CD4-positive, alpha-beta T cell (primary cell): ENCODE measurements at places on chromosomes 1 and 21.
A peak's percentile ranks its signal among the peaks of the same experiment; 100 is the strongest.

GRCh38 chr1:15189692-15190370 is 36.3 kb downstream of the TMEM51 start:
- no peak for DNase-seq

DNA sequence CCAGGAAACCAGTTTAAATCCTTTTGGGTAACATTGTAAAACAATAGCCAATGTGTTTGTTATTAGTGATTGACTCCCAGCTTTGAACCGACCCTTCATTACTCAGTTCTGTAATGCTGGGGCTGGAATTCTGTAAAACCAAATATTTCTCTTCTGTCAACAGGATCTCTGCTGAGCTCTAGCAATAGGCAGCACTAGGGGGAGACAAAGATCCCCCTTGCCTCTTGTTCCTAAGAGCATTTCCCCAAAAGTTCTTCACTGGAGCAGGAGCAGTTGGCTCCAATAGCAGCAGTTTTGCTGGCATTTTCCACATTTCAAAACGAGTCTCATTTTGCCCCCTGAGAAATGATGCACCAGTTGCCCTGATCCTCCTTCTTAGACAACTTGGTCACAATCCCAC is 1671.1 kb downstream of the MRPL39 start:
- DNase-seq: no peak

GRCh38 chr1:228871314-228872061 is 136.2 kb downstream of the RHOU start:
- DNase-seq: no peak

DNA sequence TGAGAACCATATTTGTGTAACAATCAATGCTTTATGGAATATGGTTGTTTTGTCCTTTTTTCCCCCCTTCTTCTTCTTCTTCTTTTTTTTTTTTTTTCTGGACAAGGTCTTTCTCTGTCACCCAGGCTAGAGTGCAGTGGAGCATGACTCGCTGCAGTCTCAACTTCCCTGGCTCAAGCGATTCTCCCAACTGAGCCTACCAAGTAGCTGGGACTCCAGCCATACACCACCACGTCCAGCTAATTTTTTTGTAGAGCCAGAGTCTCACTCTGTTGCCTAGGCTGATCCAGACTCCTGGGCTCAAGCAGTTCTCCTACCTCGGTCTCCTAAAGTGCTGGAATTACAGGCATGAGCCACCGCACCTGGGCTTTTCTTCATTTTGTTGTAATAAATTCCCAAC is 86.7 kb downstream of the FMN2 start:
- no peak for DNase-seq

- DNase-seq: no peak
Observed at GRCh38 chr21:31162079-31162699, 123.9 kb upstream of the KRTAP19-8 start.

GRCh38 chr21:34892209-34892608 is 156.9 kb downstream of the RUNX1 start:
- DNase-seq: no peak

GRCh38 chr1:175169286-175170018 is 23.1 kb downstream of the KIAA0040 start:
- DNase-seq: no peak

DNA sequence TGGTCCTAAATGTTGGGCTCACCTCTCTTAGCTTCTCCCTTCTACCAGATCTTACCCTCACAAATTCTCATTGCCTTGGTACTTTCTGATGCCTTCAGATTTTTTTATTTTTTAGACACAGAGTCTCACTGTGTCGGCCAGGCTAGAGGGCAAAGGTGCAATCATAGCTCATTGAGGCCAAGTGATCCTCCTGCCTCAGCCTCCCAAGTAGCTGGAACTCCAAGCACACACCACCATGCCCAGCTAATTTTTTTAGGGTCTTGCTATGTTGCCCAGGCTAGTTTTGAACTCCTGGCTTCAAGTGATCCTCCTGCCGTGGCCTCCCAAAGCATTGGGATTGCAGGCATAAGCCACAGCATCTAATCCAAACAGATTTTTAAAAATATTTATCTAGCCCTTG is 69.4 kb downstream of the ZSWIM5 start:
- no peak for DNase-seq

DNA sequence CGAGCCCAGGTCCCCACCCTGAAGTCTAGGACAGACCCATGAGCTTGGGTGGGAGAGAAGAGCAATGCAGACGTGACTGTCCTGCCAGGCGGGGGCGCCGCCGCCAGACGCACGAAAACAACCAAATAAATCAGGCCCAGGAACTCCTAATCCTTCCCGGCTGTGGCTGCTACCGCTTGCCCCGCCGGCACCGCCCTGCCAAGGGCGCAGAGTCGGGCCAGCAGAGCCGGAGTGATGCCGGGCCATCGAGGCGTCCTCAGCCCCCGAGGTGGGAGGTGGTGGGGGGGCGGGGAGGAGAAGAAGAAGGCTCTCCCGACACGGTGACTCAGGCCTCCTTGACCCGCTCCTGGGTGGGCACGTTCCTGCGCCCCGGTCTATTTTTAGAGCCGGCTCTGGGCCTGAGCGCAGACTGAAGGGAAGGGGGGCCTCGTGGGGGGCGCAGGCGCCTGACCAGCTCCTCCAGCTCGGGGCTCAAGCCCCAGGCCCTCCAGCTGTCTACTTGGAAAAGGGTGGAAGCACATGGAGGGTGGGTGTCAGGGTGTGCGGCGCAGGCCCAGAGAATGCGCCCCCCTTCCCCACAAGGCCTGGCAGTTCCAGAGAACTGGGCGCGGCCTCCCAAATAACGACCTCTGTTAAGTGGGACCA is 10.7 kb upstream of the COL16A1 start:
- peak; percentile 51 for DNase-seq

DNA sequence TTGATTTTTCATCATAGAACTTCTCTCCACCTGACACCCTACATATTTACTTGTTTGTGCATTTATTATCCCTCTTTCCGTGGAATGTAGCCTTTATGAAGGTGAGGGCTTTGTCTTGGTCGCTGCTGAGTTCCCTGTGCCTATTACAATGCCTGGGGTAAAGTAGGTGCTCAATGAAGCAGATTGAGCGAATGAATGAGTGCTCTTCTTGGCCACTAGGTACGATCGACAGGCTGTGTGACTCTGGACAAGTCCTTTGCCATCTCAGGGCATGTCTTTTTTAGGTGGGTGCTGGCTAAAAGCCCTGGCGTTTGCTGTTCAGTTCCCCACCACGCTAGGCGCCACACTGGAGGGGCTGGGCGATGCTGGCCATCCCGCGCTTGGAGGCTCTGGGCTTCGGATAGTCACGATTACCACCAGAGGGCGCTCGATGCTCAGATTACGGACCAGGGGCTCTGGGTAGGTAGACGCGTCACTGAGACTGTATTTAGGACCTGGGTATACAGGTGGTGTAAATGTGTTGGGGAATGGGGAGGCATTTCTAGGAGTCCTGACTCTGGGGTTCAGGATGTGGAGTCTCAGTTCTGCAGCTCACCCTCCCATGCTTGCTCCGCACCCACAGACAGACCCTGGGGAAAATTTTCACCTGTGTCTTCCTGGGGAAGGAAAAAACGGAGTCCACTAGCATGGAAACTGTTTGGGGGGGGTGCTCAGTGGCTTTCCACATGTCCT is 71.0 kb upstream of the CSF3R start:
- DNase-seq: peak; percentile 61

DNA sequence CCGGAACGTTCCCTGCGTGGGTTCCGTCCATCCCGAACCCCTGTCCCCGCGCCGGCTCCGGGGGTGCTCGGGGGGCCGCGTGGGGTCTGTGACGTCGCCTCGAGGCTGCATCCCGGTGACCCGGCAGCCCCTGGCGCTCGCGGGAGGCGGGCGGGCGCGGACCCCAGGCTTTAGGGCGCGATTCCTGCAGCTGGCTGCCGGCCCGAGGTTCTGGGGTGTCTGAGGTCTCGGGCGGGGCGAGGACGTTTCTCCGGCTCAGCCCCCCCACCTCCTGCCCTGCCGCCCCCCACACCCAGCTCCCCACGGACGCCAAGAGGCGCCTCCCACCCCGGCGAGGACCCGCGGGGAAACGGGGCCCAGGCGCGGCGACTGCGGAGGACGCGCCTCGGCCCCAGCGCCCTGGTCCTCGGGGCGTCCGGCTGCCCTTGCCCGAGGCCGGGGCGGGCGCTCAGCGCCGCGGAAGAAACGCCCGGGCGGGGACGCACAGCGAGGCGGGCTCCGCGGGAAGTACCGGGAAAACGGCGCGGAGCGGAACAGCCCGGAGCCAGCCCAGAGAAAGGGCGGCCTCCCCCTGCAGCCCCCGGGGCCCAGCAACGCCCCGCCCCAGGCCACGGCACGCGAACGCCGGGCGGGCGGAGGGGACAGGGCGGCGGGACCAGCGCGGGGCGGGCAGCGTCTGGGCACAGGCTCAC is 1.3 kb upstream of the PCBP3 start:
- DNase-seq: no peak

GRCh38 chr21:31180256-31181081 is 142.2 kb upstream of the KRTAP19-8 start:
- DNase-seq: no peak

DNA sequence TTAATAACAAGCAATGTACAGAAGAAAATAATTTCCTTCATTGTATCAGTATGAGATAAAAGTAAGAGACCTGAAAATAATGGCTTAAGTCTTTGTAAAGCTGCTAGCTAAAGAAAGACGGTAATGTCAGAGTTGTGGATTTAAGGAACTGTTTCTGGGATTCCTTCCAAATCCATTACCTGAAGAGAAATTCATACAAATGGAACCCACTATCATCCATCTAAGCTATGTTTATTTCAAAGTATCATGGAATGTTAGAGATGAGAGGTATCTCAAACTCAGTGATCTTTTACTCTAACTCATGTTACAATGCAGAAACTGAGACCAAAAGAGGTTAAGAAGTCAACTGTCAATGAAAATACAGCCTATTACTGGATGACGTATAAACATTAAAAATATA is 197.7 kb downstream of the DENND1B start:
- no peak for DNase-seq

- no peak for DNase-seq
Observed at GRCh38 chr1:207217778-207218511, 103.5 kb upstream of the CD55 start.

DNA sequence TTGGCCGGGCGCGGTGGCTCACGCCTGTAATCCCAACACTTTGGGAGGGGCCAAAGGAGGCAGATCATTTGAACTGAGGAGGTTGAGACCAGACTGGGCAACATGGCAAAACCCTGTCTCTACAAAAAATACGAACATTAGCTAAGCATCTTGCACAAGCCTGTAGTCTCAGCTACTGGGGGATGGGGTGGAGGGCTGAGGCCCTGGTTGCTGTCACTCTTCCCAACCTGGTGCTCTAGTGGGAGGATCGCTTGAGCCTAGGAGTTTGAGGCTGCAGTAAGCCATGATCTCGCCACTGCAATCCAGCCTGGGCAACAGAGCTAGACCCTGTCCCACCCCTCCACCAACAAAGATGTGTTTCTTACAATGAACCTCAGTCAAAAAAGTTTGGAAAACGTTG is 2.8 kb downstream of the PHGDH start:
- no peak for DNase-seq

DNA sequence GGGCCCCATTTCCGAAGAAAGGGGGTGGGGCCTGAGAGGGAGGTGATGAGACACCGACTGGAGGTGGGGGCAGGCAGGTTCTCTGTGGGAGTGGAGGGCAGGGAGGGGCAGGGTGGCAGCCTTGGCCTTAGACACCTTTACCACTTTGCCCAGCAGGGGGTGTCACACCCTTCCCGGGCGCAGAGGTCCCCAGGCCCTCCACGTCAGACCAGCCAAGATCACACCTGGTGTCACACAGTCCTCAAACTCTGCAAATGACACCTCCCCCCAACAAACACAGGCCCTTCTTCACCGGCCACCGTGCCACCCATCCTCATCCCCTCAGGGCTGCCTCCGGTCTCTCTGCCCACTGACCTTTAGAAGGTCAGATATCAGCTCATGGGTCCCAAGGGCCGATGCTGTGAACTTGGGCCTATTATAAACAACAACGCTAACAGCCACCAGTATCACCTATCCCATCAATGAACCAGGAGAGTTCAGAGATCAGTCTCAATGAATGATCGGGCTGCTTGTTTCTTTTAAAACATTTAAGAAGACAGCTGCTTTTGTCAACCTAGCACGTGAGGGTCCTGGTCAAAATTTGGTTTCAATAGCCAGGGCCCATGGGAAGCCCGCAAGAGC is 103.9 kb downstream of the CASZ1 start:
- DNase-seq: peak; percentile 62

- no peak for DNase-seq
Observed at GRCh38 chr1:229406798-229407197, 27.1 kb downstream of the ACTA1 start.

DNA sequence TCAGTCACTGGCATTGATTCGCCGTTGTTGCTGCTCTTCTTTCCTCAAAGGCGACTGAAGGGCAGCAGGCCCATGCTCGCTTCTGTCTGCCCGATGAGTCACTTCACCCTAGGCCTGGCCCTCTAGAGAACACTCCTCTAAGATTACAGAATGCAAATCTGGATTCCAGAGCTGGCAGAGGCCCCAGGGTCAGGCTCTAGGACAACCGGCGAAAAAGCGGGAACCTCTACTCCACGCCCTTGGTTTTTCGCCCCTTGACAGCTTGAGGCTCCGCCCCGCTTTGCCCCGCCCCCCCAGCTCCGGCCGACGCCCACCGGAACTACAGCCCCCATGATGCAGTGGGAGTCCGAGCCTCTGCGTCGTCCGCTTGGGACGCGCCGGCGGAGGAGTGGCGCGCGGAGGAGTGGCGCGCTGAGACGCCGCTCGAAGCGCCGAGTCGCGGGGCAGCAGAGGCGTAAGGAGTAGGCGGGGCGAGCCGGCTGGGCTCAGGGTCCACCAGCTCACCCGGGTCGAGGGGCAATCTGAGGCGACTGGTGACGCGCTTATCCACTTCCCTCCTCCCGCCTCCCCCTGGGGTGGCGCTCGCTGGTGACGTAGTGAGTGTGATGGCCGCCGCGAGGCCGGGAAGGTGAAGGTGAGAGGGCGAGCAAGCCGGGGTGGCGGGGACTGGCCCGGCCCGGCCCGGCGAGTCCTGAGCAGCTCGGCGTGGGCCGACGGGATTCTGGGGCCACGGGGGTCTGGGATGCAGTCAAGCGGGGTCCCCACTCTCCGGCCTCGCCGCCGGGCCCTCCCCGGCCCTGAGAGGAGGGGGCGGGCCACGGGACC is at the start of gene MFN2:
TSS of gene MFN2 (plus strand) at position 594 of the 825 bp plus-strand sequence. CDS start 8,725 bp downstream, outside the sequence.
- peak; percentile 96 for DNase-seq

GRCh38 chr21:43754948-43755781 is 20.9 kb downstream of the CSTB start:
- DNase-seq: no peak
